ENCODE measurements at places on chromosomes 5 and 9.

DNA sequence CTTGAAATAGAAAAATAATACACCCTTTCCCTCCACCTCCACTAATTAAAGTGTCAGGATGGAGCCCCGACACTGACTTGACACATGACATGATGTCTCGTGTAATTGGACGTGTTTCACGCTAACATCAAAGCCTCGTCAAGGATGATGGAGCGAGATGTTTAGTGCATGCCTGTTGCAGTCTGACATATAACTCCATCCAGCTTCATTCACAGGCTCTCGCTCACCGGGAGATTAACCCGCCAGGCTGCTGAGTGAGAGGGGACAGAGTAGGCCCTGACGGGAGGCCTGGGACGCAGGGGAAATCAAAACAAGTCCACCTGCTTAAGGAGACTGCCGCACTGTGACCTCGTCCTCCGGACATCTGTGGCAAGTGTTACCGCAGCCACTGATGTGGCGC is 263.5 kb downstream of the SLIT3 start:
- DNase-seq: no peak

GRCh38 chr5:54799645-54800044 is 185.7 kb downstream of the ESM1 start:
- no peak for DNase-seq

- DNase-seq: no peak
Measured at GRCh38 chr5:4862500-4862899, 277.6 kb upstream of the ADAMTS16 start.

DNA sequence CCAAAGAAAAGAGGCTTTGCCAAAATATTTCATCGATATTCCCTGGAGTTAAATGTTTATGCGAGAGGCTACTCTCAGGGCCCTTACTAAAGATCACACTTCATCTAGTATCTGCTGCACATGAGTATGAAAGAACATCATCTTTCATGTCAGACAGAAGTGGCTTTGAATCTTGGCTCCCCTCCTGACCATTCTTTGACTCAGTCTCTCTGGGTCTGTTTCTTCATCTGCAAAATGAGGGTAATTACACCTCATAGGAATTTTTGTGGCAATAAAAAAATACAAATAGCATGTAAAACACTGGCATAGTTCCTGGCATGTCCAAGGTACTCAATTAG is 58.1 kb downstream of the SLIT3 start:
- DNase-seq: no peak

- DNase-seq: no peak
Measured at GRCh38 chr5:103402851-103403250, 144.3 kb downstream of the MACIR start.

GRCh38 chr5:56328753-56329560 is 95.8 kb upstream of the ANKRD55 start:
- no peak for DNase-seq

DNA sequence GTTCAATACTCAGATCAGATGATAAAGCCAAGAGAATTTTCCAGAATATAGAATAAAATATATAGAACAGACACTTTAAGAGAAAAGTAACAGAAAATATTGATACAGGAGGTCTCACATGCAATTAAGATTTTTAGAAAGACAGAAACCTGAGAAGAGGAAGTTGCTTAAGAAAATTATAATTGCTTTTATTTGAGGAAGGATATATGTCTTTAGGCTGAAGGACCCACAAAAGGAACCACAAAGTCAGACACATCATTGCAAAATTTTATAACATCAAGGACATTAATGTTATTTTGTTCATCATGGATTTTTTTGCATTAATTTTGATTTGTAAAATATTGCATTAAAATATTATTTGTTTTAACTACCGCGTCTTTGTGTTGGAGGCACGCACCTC is 141.5 kb downstream of the FSTL4 start:
- no peak for DNase-seq

- no peak for DNase-seq
Measured at GRCh38 chr5:10479154-10479721, 37.6 kb downstream of the ROPN1L start.

- DNase-seq: no peak
Measured at GRCh38 chr5:145848854-145849253, 13.7 kb upstream of the PRELID2 start.

DNA sequence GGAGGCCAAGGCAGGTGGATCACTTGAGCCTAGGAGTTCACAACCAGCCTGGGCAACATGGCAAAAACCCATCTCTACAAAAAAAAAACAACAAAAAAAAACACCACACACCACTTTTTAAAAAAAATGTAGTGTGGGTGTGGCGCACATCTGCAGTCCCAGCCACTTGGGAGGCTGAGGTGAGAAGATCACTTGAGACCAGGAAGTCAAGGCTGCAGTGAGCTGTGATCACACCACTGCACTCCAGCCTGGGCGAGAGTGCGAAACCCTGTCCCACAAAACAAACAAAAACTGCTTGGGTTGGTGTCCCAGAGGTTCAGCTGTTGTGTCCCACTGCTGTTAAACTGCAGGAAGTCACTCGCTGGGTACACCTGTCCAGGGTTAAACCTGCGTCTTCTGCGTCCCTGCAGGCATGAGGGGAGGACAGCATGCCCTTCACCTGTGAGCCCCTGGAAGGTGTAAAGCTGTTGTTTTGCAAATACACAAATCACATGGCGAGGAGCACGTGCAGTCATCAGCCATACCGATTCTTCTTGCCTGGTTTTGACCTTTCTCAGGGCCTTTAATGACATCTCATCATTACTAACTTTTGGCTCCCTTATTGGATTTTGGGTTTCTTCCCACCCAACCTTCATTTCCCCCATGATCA is 29.3 kb upstream of the CLPTM1L start:
- no peak for DNase-seq

- no peak for DNase-seq
Measured at GRCh38 chr5:62653001-62653863, 74.6 kb downstream of the LRRC70 start.

DNA sequence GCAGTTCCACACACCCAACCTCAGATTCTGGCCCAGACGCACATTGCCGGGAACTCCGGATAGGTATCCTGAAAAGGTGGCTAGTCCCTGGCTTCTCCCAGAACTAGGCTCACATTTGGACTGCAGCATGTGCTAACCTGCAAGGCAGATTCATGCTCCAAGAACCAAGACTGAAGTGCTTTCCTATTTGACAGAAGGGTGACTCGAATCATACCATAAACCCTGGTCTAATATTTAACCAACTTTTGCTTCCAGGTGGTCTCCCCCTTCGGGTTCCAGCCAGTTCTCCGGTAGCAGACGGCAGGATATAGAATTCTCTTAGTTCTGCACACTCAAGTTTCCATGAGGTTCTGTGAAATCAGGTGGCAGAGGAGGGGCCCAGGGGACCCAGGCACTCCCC is 7.6 kb downstream of the PTGES start:
- no peak for DNase-seq

DNA sequence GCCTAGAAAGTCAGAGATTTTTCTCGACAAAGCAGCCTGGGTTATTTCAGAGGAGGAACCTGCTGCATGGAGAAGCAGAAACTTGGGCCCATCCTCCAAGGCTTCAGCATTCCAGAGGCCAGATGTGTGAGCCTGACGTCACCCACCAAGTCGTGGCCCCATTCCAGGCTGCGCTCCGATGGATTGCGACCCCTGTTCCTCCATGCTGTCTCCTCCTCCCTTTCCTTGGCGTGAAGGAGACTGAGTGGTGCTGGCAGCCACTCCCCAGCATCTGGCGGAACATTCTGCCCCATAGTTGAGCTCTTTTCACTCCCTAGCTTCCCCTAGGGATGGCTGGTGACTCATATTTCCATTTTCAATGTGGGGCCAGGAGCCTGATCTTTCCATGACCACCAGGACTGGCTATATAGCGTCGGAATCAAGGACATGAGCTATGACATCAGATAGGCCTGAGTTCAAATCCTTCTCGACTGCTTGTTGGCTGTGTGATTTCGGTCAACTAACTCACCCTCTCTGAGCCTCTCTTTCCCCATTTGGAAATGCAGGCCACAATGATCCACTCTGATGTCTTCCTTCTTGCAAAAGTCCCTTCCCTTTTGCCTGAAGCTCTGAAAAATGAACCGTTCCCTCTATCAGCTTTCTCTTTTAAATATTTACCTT is 24.5 kb upstream of the DUSP1 start:
- DNase-seq: peak; percentile 99

- DNase-seq: no peak
Measured at GRCh38 chr9:86368871-86369521, 14.8 kb upstream of the TUT7 start.

DNA sequence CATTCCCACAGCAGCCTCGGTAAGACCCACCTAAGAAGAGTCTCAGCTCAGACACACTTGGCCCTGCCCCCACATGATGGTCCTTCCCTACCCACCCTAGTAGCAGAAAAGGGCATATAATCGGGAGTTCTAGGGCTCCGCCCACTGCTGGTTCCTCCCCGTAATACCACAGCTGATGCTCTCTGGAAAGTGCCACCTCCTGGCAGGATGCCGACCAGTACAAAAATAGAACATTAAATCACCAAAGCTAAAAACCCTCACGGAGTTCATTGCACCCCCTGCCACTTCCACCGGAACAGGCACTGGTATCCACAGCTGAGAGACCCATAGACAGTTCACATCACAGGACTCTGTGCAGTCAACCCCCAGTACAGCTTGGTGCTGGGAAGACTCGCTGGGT is 271.3 kb downstream of the KIAA0825 start:
- DNase-seq: no peak

DNA sequence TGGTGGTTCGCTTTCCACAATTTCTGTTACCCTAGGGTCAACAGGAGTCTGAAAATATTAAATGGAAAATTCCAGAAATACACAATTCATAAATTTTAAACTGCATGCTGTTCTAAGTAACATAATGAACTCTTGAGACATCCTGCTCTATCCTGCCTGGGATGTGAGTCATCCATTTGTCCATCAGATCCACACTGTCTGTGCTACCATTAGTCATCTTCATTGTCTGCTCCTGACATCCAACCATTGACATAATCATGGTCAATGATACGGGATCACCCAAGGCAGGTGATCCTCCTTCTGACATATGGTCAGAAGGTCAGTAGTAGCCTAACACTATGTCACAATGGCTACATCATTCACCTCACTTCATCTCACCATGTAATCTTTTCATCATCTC is 276.7 kb upstream of the KIF2A start:
- no peak for DNase-seq

DNA sequence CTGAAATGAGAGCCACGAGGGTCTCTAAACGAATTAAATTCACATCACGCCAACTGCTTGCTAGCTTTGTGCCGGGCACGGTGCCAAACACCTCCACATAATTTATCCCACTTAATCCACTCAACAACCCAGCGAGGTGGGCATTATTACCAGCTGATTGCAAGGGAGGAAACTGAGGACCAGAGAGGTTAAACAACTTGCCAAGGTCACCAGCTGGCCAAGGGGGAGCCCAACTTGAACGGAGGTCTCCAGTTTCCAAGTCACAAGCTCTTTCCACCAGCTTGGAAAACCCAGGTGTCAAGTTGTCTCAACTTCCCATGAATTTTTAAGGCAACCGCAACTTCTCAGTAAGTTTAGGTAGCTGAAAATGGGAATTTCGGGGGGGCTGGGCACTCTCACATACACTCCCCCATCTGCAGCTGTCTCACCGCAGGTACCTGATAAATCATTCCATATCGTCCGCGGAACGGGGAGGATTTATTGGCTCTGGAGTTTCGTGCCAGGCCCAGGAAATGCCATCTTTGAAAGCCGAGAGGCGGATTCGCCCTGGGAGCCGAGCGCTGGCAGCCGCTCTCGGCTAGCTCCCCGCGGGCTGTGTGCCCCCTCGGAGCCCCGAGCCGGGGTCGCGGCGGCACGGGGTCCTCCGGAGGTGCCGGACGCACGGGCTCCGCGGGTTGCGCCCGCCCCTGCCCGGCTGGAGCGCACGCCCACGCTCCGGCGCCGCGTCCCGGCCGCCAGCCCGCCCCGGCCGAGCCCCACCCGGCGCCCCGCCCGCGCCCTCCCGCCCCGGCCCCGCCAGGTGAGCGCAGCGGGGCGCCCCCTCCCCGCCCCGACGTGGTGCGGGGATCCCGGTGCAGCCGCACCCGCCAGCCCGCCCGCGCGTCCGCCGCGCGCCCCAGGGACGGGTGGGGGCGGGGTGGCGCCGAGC is 617 bp downstream of the PTPN3 start:
- no peak for DNase-seq

GRCh38 chr5:154275566-154275965 is 85.0 kb downstream of the GALNT10 start:
- DNase-seq: no peak

DNA sequence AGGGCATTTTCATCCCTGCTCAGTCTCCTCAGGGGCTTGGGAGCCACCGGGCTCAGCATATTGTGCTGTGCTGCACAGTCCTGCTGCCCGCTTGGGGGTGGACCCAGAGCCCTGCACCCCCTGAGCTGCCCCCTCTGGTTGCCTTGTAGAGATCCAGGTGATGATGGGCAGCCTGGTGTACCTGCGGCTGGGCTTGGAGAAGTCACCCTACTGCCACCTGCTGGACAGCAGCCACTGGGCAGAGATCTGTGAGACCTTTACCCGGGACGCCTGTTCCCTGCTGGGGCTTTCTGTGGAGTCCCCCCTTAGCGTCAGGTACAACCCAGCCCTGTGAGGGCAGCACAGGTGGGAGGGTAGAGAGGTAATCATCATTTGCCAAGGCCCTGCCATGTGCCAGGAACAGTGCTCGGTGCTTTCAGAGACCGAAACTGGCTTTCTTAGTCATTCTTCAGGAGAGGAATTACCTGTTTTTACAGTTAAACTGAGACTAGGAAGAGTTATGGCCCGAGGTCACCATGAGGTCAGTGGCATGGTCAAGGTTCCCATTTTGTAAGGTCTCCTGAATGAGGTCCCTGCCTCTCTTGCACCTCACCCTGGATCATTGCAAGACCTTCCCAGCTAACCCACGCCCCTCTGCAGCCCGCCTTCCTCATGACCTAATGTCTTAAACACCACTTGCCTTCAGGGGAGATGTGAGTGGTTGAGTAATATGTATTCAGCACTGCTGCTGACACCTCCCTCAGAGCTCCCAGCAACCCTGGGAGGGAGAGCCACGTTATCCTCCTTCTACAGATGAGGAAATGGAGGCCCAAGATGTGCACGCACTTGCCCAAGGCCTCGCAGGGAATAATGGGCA is 7.5 kb downstream of the NHP2 start:
- no peak for DNase-seq
